ENCODE measurements at places on chromosomes 1 and 21.

GRCh38 chr1:225004396-225004795 is 74.9 kb downstream of the DNAH14 start:
- DNase-seq = no peak

GRCh38 chr1:227557962-227558725 is 5.2 kb upstream of the ZNF678 start:
- DNase-seq = no peak

DNA sequence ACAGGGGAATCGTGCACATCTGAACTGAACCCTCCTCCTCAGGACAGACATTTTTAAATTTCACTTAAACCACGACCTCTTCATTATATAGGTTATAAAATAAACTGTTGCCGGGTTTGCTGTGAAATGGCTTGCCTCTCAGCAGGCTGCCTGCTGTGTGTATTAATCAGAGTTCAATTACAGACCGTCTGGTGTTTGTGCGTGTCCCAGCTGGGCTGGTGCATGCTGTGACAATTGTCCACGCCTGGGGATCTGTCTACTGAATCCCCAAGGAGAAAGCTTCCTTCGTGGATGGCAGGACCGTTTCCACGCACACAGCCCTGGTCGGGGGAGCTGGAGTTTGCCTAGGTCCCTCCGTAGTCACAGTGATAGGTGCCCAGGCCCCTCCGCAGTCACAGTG is 13.4 kb upstream of the AGPAT3 start:
- DNase-seq = no peak

DNA sequence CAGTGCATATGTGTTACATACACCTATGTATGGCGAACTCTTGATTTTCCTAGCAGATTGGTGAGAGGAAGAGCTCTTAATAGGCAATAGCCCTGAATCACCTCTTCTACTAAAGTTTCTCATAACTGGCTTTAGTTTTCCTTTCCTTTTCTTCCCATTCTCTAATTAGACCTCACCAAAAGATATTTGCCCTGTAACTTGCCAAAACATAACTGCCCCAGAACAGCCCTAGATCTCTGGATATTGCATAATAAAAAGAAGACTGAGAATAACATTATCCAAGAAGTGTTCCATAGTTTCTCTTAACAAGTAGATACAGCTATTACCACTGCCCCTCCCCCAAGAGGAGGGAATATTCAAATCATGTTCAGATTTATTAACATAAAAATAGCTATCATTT is 16.3 kb downstream of the SGIP1 start:
- DNase-seq = no peak

DNA sequence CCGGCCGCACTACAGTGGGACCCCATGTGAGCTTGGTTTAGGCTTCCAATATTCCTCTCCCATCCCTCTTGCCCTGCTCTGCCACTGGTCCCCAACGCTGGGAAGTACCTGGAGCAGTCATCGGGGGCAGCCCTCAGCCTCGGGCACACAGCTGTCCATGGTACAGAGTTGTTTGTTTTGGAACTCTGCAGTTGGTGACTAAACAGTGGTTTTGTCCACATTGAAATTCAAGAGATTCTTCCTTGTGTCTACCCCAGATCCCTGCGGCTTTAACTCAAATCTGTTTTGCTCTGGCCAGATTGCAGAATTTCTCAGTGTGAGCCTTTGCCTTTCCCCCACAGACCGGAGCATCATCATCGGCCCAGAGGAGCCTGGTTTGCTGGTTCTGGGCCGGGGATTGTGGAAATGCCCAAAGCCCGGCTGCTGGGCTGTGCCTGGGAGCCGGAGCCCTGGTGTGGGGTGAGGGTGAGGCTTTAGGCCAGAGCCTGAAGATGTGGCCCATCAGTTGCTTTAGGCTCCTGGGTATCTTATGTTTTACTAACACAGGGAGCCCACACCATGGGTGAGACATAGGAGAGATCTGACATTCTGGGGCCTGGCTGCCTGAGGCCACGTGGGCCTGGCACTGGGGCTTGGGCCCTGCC is 93.2 kb downstream of the ARHGEF10L start:
- no peak for DNase-seq

GRCh38 chr1:157993147-157993917 is at the start of gene KIRREL1:
TSS of gene KIRREL1 (plus strand) at chr1:157993645. CDS start at chr1:157993677, 32 bp downstream.
- DNase-seq = no peak

DNA sequence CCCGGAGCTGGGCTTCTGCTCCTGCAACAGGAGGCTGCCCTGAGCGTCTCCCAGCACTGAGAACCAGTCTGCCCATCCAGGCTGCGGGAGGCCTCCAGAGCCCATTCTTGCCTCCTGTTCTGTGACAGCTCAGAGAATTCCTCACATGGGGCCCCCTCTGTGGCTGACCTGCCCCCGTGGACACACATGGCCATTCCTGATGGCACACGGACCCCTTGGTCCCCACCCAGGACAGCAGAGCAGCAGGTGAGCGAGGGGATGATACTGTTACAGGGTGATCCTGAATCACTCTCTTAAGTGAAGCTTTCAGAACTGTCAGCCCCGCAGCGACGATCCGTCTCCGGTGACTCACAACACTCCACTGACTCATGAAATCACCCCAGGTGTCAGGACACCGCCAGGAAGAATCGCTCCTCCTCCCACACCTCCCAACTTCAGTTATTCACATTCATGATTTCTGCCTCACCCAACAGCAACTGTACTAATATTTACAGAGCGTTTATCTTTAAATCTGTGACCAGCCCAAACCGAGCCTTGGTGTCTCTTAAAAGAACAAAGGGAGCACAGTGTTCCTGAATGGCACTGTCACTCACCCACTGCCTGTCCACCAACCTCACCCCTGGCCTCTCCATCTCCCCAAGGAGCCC is 22.5 kb downstream of the CHD5 start:
- DNase-seq = no peak

DNA sequence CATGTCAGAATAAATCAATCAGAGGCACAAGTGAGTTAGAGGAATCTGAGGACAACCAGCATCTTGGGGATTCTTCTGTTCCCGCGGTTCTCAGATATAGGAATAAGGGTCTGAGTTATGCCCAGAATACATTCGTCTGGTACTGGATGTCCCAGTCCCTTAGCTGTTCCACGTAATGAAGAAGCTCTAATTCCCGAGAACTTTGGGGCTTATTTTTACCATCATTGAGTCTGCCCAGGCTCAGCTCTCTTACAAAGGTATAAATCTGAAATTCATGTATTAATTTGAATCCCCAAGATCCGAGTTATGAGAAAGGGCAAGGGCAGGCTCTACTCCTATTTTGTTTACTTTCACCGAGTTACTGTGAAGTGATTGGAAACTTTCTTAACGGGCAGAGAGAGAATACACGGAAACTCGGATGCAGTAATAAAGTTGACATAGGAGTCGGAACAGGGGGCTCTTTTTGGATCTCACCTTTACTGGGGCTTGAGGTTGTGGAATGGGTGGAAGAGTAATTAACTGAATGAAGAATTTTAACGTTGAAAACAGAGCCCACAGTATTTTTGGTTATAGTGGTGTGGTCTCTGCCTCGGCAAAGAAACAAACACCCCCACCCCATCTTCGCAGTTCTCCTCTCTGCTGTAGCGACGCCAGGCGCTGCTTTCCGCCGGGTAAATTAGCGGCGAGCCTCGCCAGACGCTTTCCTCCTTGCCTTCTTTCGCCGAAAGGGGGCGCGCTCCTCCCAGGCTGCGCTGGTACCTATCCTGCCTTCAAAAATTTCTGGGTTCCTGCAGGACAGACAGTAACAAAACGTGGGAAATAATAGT is 7.1 kb downstream of the PRRX1 start:
- no peak for DNase-seq

DNA sequence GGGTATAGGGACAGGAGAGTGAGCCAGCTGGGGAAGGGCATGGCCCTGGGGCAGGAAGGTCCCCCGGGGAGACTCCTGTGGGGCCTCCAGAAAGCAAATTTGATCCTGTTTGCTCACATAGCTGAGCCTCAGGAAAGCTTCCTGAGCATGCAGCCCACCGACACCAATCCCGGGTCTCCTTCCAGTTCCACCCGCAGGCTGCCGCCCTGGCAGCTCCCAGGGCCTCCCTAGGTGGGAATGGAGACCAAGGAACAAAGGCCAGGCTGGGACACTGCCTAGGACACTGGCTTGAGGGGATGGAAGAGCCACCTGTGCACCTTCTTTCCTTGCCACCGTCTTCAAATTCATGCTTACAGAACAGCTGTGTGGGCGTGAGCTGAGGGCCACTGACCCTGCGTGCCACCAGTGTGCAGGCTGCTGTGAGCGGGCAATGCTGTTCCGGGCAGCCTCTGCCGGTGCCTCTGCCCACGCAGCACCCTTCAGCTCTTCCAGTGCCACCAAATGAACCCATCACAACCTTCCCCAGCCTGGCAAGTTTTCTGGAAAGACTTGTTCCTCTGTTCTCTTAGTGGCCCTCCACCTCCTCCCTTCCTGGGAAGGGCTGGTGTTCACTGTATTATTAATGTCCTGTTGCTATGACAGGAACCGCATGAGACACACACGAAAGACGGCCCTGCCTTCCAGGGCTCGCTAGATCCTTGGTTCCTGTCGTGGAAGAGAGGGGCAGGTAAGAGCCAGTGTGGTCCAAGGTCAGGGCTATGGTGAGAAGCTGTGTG is 53.6 kb downstream of the ACBD3 start:
- DNase-seq = no peak

DNA sequence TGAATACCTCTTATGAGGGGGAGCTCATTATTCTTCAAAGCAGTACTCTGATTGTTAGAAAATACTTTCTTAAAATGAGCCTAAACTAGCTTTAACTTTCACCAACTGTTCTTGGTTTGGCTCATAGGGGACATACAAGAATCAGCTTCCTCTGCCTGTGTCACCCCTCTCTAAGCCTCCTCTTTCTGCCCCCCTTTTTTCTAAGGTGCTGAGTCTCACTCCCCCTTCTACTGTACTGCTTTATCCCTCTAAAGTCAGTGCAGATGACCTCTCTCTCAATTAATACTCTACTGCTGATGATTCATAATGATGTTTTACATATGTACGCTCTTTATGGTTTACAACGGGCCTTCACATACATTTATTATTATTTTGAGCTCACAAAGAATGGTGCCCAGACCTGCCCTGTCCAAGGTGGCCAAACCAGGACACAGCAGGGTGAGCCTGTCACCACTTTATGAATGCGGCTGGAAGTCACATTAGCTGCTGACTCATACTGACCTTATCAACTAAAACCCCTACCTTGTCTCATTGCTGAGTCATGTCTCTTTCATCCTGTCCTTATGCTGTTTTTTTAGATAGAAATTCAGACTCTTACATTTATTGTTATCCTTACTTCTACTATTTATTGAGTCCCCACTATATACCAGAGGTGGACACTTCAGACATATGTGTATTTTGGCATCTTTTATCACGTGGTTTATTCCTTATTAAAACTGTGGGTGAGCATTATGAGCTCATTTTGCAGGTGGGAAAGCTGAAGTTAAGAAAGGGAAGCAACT is 126.9 kb downstream of the RNF220 start:
- DNase-seq = no peak

- DNase-seq = no peak
These were observed 8.4 kb downstream of the PLPP3 start for GRCh38 chr1:56570924-56571372.

DNA sequence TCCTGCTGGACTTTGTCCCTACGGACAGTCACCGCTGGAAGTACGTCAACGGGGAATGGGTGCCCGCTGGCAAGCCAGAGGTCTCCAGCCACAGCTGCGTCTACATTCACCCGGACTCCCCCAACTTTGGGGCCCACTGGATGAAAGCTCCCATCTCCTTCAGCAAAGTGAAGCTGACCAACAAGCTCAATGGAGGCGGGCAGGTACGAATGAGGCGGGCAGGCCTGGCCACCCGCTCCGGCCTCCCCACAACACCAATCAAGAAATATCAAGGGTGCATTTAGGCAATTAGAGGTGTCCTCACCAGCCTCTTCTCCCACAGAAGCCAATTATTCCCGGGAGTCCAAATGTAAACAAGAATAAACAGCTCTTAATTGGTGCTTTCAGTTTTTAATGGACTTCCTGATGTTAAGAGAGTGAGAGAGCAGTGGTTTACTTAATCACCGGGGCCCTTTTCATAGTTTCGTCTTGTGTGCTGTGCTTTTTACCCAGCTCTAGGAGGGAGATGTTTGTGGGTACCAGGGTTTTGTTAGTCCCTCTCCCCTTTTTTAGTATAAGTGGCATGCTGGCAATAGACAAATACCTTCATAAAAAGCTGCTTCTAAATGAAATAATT is 10.7 kb downstream of the TBX19 start:
- DNase-seq = no peak

DNA sequence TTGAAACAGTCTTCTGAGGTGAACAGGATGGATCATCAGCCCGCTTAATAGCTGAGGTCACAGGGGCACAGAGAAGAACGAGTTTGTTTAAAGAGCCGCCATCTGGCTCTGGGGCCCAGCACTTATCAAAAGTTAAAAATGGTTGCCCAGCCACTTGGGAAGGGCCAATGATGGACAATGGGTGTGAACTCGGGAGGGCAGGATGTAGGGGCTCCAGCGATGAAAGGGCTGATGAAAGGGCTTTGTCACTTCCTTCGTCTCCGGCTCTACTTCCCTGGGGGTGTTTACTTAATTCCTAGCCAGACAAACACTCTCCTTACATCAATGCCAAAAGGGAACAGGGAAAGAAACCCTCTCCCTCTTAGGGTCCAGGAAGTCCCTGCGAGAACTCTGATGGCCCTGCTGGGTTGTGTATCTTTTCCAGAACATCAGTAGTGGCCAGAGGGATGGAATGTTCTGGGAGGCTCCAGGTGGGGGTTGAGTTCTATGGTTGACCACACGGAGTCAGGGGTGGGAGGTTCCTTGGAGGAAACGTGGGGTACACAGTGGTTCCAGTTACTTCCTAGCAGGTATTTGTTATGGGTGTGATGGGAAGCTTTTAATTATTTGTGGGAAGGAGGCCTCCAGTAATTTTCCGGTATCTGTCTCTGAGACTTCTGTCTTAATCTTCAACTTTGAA is 9.0 kb upstream of the ABCG1 start:
- DNase-seq = no peak

DNA sequence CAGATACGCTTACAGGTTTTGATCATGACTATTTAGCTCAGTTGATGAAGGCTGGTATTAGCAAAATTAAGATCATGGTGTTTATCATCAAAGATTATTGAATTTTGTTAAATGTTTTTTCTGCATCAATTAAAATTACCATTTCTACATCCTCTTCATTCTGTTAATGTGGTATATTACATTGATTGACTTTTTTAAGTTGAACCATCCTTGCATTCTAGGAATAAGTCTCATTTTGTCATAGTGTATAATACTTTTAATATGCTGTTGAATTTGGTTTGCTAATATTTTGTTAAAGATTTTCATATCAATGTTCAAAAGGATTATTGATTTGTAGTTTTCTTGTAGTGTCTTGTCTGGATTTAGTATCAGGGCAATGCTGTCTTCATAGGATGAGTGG is 142.4 kb downstream of the LYPLAL1 start:
- no peak for DNase-seq

GRCh38 chr1:154454386-154455120 is 47.5 kb upstream of the TDRD10 start:
- DNase-seq = no peak

GRCh38 chr1:68223687-68224086 is 8.6 kb downstream of the WLS start:
- no peak for DNase-seq

- DNase-seq = peak; percentile 79
These were observed 2.9 kb downstream of the CASQ1 start for GRCh38 chr1:160193091-160193819.

Data from activated T-cell treated with anti-CD3 and anti-CD28 coated beads, Interleukin-2, amount 50 U/mL, for 1 hour (primary cell).